ENCODE measurements at places on chromosomes 12 and 14.

DNA sequence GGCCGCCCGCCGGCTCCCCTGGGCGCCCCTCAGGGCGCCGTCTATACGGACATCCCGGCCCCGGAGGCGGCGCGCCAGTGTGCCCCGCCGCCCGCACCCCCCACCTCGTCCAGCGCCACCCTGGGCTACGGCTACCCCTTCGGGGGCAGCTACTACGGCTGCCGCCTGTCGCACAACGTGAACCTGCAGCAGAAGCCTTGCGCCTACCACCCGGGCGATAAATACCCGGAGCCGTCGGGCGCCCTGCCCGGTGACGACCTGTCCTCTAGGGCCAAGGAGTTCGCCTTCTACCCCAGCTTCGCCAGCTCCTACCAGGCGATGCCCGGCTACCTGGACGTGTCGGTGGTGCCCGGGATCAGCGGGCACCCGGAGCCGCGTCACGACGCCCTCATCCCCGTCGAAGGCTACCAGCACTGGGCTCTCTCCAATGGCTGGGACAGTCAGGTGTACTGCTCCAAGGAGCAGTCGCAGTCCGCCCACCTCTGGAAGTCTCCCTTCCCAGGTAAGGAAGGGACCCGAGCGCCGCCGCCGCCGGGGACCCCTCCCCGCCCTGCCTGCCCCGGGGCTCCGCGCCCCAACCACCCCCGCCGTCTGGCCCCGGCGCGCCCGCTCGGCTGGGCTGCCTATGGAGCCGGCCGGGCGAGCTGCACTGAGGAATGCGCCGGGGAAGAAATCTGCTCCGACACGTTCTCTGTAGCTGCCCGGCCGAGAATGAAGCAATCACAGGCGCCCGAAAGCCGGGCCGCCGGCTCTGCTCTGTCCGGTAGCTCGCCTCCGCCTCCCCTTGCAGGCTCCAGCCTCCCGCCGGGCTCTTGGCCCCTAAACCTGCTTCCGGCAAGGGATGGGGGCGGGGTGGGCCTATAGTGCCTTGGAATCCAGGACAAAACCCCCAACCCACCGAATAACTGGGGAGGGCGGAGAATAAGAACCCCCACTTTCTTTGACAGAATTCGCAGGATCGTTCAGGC, 794 bp downstream of the HOXC13 start:
- DNase-seq, result no peak

GRCh38 chr14:32908196-32909084, 30.2 kb upstream of the NPAS3 start:
- DNase-seq, result no peak

- peak; percentile 64 for DNase-seq
Measured at GRCh38 chr12:11765421-11765816, 115.9 kb downstream of the ETV6 start.

GRCh38 chr14:104931771-104932675, 7.3 kb downstream of the PLD4 start:
- no peak for DNase-seq

GRCh38 chr12:64207453-64207852, 14.6 kb downstream of the KICS2 start:
- no peak for DNase-seq

- DNase-seq, result no peak
Measured at GRCh38 chr14:60815371-60815770, 80.8 kb downstream of the MNAT1 start.

DNA sequence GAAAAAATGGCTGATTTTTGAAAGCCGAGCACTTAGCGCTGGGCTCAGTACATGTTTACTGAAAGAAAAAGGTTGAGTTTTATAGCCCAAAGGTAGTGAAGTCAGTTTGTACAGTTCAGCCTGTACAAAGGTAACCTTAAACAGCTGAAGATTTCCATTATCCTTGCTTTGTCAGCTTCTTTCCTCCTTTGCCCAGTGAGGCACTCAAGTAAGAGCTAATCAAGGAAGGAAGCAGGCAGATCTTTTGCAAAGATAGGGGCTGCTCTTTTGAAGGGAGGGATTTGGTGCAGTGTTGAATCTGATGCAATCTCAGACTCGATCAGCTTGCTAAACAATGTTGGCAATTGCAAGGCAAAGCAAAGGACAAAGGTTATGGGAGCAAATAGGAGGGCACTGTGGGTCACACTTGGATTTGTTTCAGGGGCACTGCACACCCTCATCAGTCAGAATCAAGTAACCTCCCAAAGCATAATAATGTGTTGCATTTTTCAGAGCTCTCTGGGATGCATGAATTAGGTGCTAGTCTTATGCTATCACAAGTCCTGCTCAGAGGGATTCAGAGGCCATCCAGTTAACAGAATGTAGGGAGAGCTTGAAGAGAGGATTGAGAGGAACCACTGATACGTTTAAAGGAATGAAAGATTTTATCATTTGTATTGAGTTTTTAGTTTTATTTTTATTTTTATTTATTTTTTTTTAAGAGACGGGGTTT, 44.4 kb downstream of the ANO6 start:
- peak; percentile 57 for DNase-seq

GRCh38 chr12:2337031-2338010, 284.5 kb downstream of the CACNA1C start:
- DNase-seq, result no peak

DNA sequence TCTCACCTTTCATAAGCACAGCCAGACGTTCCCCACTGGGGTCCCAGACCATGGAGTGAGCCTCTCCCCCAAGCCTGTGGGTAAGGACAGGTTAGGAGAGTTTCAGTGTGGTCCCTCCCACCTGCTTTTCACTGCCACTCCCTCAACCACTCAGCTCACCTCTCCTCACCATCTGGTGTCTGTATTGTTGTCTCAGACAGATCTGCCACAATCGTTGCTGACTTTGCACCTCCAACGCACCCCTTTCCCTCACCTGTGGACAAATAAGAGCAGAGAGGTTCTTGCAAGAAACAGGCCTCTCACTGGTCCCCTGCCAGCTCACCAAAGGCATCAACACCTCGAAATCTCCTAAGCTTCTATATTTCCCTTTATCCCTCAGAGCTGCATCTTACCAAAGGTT, 8.8 kb downstream of the MYG1 start:
- no peak for DNase-seq

DNA sequence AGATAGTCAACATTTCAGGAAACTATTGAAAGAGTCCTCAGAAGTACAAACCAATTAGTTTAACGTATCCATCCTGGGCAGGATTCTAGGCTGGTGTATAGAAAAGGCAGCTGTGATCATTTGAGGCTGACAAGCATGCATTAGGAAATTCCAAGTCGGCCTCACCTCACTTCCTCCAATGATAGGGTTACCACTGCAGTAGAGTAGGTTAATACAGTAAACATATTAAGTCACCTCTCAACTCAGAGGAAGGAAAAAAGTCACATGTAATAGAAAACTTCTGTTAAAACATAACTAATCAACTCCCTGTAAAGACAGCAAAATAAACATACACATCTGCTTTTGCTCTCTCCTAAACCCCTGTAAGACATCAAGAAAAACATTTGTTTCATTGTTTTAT, 33.5 kb downstream of the MED13L start:
- no peak for DNase-seq
